ENCODE measurements at places on chromosomes 2 and 18.

GRCh38 chr2:85710687-85711577 lies 16.8 kb downstream of the GNLY start:
- no peak for DNase-seq

- DNase-seq, result no peak
These were observed 143.5 kb downstream of the RTN4 start for GRCh38 chr2:54906716-54907115.

DNA sequence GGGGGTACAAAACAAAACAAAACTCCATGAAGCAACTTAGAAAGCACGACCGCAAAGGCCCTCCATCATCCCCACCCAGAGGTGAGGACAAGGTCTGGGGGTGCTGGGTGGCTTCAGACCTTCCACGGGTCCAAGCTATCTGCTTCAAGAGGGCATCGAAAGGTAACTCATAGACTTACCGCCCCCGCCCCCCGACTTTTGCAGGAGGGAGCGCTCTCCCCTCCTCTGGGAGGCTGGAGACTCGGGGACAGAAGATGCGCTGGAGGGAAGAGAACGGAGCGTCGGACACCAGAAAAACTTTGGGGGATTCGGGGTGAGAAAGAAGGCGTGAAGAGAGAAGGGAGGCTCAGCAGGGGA lies 300 bp upstream of the STON1 start:
- DNase-seq, result no peak

- DNase-seq, result no peak
These were observed at the start of gene RFTN2 for GRCh38 chr2:197675246-197675645. Gene RFTN2, minus strand, starts transcription at chr2:197675587. Its CDS starts 129 bp downstream, at chr2:197675458.

GRCh38 chr2:69087211-69087911 lies 74.4 kb downstream of the ANTXR1 start:
- no peak for DNase-seq

DNA sequence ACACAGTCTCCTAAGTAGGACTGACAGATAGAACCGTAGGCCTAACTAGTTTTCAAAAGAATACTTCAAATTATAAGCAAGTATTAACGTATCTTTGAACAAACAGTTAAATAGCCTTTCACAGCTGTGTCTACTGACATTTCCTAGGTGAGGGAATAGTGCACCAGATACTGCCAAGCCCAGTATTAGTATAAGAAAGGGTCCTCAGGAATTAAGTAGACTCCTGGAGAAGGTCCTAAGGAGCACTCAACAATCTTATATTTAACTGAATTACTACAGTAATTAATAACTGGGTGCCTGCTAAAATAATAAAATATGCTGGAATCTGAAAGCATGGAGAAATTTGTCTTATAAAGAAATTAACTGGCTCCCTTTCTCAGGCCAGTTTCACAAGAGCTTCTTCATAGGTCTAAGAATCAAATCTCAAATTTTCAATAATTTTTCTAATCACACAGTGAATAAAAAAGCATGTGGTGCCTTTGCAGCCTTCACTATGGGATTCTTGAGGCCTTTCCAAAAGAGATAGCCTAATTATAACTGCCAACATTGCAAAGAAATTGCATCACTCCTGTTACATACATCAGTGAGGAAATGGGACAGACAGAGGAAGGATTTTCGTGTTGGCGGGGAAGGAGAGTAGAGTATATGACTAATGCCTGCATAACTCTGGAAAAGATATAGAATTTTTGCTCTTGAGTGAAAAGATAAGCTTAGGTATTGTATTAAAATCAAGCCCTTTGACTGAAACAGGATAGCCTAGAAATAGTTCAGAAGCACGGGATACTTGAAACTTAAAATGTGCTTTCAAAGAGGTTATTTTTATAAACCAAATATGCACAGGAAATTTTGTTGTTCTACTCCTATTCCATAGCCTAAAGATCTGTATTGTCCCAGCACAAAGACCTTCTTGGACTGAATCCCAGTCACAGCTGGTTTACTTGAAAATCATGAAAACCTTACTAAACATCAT lies 228.6 kb upstream of the STK17B start:
- DNase-seq, result no peak

DNA sequence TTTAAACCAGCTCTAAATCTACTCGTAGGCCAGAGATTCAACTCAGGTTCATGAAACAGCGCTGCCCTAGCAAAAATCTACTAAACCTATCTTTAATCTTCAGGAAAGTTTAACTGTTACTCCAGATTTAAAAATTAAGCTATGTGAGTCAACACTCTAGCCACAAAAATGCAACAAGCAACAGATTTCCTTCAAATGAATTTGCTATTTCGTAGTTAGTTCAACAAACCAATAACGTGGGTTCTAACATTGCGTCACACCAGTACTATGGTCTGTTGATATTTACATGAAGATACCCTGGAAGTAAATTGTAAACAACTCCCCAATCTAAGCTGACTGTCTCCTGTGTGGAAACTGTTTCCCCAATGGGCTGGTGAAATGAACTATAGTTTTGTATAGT lies 71.2 kb downstream of the FIGN start:
- DNase-seq, result no peak

DNA sequence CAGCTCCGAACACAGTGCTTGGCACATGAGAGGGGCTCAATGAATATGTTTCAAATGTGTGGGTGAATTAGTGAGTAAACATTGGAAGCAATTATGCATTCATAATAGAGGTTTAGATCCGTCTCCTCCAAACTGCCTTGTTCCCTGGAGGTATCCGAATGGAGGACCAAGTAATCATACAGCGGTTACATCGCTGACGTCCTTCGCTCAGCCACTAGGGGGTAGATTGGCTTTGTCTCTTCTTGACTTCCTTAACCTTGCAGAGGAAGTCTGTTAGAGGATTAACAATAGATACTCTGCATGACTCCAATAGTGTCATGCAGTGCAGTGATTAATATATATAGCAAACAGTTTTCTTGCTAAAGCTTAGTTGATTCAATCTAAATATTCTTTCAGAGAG lies 517.0 kb downstream of the PTPRM start:
- no peak for DNase-seq
